ENCODE measurements at places on chromosomes 6 and 20.

- peak; percentile 88 for DNase-seq
Measured at GRCh38 chr6:36615018-36615761, 21.0 kb downstream of the SRSF3 start.

- DNase-seq: peak; percentile 53
Measured at GRCh38 chr20:37902504-37903313, at the start of gene VSTM2L. VSTM2L (plus strand) TSS chr20:37903127; CDS start chr20:37903351, 224 bp downstream.

DNA sequence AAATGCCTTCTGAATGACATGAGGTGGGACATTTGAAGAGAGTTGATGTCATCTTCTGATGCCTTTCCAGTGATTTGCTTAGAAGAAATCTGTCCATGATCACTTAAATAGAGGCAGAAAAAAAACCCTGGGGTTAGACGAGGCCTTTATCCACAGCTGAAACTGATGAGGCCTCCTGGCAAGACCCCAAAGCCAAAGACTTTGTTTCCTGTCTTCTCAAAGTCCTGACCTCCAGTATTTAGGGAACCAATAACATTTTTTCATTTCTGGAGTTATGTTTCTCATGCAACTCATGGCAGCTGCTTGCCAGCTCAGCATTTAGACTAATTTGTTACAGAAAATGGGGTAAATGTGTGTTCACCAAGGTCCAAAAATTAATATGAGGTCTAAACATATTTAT, 248.0 kb upstream of the PRDM1 start:
- peak; percentile 65 for DNase-seq

- DNase-seq: no peak
Measured at GRCh38 chr6:84910906-84911607, 146.7 kb upstream of the TBX18 start.

GRCh38 chr6:4907602-4908001, 96.2 kb downstream of the RPP40 start:
- DNase-seq: no peak

DNA sequence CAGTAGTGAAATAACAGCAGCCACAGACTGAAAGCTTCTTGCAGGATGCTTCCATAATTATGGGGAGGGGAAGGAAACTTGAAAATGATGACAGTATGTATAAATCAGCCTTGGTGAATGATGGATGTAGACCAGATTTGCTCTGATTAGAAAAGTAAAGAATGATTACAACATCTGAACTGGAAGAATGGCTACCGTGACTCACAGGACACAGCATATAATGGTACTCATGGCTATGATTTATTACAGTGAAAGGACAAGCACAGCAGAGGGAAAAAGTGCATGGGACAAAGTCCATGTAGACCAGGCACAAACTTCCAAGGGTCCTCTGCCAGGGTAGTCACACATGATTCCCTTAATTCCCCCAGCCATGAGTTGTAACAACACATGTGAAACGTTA, 70.7 kb upstream of the POPDC3 start:
- DNase-seq: no peak

DNA sequence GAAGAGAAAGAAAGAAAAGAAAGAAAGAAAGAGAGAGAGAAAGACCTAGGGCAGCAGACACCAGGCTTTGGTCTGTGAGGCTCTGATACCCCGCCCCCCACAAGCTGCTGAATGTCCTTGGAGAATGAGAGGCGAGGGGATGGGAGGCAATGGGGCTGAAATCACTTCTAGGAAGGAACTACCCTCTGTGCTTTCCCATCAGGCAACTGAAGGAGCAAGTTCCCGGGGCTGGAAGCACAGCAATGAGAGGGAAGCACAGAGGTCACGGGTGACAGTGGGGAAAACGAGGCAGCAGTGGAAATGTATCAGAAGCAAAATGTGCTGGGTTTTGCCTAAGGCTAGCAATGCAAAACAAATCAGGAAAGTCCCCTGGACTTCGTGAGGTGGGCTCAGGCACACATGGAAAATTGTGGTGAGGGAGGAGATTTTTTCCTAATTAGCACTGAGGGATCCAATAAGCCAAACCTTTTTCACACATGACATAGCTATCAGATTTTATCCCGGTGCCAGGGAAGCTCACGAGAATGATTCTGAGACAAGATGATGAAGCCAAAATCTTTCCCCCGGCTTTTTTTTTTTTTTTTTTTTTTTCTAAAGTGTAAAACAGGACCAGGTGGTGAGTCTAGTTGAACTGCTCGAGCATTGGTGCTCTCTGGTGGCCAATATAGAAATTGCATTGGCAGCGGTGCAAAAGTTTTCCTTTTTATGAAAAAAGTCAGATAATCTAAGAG, 16.8 kb upstream of the ARFGEF2 start:
- DNase-seq: peak; percentile 87

GRCh38 chr6:41726876-41727275, 8.5 kb downstream of the TFEB start:
- DNase-seq: no peak

DNA sequence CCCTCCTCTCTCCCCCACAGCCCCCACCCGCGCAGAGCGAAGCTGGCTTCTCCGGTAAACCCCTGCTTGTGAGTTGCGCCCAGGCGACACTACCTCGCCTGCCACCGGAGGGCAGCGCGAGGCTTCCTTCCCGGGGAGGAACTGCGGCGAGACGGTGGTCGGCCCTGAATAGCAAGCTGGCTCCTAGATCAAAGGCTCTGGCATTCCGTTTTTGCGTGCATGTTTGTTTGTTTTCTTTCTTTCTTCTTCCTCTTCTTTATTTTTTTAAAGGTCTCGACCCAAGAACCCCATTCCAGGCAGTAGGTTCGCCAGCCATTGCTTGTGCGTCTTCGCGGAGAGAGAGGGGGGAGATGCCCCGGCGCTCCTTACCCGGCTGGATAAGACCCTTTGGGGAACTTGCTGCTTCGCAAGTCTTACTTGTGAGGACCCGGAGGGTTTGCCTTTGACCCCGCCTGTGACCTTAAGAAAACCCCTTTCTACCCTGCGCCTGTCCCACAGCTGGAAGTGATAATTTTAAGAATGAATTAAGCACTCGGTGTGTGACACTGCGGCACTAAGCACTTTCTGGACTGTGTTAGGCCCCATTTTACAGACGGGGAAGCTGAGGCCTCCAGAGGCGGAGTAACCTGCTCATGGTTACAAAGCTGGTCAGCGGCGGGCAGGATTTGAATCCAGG, 92.7 kb upstream of the SIRPA start:
- DNase-seq: peak; percentile 83

DNA sequence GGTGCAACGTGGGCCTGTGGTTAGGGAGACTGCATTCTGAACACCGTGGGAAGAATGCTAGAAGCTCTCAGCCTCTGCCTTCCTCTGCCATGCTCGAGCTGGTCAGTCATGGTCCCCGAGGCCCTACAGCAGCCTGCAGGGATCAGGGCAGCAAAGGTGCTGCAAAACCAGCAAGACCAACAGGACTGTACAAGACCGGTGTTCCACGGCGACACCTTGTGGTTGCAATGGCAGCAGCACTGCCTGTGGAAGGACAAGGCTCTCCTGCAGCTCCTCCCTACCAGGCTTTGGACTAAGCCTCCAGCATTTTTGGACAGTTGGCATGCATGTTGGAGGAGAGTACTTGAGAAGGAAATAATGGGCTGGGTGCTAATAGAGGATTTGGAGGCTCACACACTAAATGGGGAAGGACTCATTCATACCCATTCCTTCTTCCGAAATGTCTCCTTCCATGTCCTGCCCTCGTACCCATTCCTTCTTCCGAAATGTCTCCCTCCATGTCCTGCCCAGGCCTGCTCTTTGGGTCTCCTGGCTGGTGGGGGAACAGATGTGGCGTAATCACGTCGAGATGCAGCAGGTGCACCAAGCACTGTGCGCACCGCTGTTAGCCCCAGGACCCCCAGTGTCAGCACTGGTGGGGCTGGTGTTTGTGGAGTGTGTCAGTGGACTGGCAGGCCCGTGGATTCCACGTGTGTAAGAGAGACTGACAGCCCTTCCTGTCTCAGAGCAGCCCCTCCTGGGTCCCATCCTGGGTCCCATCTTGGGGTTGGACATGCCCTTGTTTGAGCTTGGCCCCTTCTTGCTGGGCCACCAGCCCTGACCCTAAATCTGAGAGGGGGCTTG, 18.6 kb upstream of the MYT1 start:
- DNase-seq: no peak

GRCh38 chr6:138545621-138545980, 46.3 kb upstream of the NHSL1 start:
- DNase-seq: no peak

DNA sequence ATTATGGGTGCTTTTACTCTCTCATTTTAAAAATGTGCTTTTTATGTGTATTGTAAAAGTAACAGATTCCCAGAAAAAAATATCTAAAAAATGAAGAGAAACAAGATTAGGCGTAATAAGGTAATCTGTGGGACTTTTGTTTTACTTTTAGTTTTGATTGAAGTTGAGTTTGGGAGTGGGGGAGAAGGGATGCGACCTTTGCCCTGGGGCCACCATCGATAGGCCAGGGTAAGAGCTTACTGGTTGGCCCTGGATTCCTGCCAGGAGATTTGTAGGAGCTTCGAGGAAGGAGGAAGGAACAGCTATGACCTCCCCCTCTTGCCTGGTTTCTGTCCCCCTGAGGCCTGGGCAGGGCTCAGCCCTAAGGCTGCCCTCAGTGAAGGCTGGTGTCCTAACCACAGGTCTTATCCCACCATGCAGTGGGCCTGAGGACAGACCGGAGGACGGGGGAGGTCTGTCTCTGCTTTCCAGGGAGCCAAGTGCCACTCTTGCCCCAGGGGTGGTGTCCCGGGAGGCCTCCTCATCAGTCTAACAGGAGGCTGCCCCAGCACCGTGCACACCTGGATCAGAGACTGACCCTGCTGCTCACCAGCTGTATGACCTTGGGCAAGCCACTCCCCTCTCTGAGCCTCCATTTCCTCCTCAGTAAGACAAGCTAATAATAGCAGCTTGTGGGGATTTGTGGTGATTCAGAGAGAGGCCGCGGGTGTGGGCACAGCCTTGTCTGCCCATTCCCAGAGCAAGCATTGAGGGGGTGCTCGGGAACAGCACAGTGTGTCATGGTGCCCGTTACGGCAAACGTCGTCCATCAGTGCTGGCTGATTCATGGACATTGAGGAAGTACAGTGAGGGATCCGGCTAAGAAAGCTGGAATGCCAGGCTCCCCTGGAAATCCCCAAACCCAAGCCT, 21.2 kb downstream of the TGM2 start:
- peak; percentile 79 for DNase-seq

GRCh38 chr6:162675503-162675902, 52.1 kb downstream of the PRKN start:
- DNase-seq: no peak

DNA sequence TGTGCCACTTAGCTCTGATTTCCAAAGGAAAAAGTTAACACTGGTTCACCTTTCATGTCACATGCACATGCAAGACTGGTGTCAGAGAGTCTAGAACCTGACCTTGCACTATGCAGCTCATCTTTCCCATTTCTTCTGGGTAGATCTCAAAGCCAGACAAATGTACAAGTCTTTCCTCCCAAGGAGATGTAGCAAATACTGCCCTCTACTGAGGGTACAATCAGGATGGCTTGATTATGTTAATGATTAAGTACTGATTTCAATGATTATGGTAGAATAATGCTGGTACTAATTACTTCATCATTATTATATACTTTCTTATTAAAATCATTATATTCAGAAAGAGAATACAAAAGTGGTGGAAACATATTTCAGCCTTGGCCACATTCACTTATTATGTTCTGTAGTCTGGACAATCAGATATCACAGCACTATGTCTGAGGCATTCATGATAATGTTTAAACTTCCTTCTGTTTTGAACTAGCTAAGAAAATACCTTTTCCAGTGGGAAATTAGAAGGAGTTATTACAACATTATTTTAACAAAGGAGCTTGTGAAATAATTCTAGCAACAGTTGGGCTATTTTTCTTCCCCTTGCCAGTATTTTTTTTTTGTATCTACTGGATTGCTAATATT, 68.5 kb upstream of the FOXO3 start:
- peak; percentile 70 for DNase-seq

DNA sequence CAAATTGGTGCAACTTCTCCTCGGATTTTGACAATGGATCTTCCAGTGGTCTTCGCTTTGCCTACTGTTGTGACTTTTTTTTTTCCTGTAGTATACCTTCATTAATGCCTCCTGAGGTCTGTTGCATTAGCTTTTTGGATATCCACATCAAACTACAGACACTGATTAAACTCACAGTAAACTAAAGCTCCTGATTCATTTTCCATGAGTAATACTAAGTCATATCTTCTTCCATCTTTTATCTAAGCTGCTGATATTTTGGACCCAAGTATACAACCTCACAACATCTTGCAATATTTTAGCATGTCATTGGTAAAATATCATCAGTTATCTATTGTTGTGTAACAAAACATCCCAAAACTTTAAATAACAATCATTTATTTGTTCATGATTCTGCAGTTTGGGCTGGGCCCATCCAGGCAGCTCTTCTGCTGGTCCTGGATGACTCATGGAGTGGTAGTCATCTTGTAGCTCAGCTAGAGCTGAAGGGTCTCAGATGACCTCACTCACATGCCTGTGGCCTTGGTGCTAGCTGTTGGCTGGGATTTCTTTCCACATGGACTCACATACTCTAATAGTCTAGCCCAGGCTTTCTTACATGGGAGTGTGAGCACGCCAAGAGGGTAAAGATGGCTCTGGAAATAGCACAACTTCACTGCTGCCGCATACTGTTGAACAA, 78.3 kb upstream of the SRSF6 start:
- DNase-seq: peak; percentile 29

GRCh38 chr20:13356591-13356990, 135.5 kb downstream of the ISM1 start:
- no peak for DNase-seq

DNA sequence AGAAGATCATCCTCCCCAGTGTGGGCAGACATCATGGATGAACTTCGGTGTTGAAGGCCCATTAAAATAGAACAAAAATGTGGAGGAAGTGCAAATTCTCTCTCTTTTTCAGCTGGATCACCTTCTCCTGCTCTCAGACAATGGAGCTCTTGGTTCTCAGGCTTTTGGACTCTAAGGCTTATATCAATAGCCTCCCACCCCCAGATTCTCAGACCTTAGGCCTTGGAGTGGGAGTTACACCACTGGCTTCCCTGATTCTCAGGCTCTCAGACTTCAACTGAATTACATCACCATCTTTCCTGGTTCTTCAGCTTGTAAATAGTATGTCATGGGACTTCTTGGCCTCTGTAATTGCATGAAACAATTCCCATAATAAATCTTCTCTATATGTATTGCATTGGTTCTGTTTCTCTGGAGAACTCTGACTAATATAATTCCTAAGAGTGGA, 36.6 kb downstream of the NSFL1C start:
- DNase-seq: peak; percentile 16

Data from adipocyte (in vitro differentiated cells).